IPS-NIHi11 (cell line): ENCODE measurements at places on chromosomes 3 and 15.

GRCh38 chr3:157607826-157608405 lies 104.7 kb upstream of the VEPH1 start:
- DNase-seq: no peak

DNA sequence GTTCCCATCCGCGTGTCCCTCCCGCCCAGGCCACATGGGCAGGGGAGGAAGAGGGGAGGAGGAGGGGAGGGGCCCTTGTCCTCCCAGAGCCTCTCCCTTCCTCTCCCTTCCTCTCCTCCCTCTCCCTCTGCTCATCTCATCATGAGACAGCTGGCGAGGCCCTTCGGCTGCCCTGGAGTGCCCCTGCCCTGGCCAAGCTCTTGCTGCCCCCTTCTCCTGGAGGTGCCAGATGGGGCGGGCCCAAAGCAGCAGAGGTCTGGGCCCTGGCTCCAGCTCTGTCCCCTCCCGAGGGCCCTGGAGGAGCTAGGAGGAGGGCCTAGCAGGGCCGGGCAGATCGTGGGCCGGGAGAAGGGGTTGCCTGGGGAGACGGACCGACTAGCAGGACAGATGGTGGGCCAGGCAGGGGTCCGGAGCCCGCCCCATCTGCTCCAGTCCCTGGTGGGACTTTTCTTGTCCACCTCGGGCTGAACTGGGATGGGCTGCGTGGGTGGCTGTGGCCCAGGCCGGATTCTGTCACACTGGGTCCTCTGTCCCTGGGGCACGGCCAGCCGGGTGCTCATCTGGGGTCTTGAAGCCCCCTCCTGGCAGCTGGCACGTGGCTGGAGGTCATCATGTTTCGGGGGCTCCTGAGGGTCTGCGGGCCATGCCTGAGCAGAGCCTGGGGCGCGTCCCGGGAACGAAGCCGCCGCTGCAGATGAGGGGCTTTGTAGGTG lies 183.4 kb downstream of the GOLGA6L6 start:
- DNase-seq: no peak

DNA sequence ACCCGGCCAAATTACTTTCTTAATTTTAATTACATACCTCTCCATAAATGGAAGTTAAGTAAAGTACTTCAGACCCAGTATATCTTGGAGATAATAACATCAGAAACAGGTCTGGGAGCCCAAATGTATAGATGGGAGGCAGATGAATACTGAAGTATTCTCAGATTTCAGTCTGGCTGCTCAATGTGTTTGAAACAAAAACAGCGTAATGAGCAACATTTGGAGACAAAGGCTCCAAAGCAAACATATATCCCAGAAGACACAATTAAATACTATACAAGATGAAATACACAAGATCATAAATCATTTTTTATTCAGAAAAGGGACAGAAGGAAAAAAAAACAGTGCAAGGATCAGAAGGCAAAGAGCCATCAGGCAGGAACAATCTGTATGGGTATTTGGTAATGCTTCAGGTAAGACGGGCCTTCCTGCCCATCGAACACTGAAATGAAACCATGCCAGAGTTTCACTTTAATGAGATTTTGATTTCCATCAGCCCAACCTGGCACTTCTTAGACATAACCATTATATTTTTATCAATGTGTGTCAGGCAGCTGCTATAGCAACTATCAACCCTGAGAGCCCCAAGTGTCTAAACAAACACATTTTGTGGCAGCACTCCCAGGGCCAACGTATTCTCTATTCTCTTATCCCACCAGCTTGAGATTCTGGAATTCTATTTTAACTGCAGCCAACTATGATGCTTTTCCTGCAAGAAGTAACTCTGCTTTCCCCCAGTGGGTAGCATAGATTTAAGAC lies 210.8 kb downstream of the STT3B start:
- DNase-seq: no peak

- no peak for DNase-seq
Measured at GRCh38 chr3:5116538-5116937, 5.6 kb upstream of the ARL8B start.

DNA sequence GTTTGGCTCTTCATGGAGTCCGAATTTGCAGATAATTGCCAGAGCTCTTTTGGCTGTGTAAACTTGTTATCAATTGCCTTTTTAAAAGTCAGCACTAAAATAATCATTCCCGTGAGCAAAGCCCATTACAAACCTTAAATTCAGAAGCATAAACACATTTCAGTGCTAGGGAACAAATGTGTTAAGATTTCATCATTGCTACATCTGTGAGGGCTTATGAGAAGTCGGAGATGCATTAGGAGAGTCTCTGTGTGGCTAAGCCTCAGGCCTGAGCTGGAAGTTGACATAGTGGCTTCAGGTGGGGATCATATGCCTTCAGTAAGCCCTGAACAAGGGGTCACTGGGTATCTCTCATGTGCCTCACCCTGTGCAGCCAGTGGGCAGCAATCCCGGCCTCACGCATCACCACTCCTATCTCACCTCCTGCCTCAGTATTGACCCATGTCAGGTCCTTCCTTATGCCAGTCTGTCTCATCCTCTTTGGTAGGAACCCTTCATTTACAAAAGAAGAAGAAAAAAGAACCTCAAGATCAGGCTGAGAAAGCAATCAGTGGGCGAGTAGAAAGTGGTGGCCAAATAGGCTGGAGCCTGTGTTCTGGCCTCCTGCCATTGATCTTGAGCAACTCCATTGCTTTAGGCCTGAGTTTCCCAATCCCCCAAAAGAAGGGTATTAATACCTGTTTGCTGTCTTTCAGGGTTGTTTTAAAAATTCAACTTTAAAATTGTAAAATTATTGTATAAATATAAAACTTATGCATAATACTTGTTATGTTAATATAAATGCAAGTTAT lies 233.5 kb downstream of the IL20RB start:
- no peak for DNase-seq

DNA sequence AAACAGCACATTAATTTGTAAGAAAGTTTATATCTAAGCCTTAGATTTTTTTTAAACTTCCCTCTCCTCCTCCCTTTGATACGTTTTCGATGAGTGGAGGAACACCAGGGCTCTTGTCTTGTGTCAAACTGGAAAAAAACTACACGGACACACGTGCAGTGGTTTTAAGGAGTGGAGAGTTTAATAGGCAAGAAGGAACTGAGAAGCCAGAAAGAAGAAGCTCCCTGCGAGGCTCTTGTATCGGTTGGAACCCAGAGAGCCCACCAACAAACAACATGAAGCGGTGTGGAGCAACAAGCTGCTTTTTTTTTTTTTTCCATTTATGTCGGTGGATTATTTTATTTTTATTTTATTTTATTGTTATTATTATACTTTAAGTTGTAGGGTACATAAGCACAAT lies 18.6 kb downstream of the NDUFB4 start:
- no peak for DNase-seq

GRCh38 chr3:70716832-70717231 lies 404.4 kb upstream of the MDFIC2 start:
- DNase-seq: no peak

DNA sequence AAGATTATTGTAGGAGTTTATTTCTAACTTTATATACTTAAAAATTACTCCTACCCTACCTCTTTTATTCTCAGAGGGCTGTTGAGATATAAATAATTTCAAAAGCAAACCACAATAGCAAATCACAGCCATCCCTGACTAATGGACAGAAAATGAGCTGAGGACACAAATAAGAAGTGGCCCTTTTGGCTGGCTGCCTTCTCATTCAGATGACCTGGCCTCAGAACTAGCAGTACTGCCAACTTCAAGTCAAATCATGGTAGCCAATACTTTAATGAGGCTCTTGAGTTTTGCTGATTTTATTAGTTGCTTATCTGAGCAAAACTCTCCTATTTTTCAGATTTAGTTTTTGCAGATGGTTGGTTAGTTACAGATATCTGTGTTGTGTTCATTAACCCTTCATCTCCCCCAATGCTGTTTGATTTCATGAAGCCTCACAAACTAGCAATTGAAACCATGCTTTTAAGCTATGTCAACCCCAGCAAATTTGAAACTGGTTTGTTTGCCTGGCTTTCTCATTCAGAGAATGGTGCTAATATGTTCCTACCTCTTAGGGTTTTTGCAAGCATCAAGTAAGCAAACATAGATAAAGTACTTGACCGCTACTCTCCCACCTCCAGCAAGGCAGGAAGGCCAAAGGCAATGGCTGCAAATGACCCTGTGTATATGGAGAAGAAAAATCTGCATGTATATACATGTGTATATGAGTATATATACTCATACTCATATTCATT lies 73.4 kb upstream of the HACD2 start:
- DNase-seq: no peak

DNA sequence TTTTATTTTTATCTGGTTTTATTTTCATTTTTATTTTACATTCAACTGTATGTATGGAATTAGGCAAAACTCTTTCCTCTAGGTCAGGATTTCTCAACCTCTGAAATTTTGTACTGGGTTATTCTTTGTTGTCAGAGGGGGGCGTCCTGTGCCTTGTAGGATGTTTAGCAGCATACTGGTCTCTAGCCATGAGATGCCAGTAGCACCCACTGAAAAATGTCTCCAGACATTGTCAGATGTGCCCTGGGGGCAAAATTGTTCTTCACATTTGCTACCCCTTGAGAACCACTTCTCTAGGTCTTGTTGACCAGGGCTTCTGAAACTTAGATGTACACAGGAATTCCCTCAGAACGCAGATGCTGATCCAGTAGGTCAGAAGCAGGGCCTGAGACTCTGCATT lies 5.4 kb downstream of the CHRNA5 start:
- peak; percentile 15 for DNase-seq

- no peak for DNase-seq
Measured at GRCh38 chr3:12142476-12142875, 16.2 kb downstream of the TIMP4 start.

DNA sequence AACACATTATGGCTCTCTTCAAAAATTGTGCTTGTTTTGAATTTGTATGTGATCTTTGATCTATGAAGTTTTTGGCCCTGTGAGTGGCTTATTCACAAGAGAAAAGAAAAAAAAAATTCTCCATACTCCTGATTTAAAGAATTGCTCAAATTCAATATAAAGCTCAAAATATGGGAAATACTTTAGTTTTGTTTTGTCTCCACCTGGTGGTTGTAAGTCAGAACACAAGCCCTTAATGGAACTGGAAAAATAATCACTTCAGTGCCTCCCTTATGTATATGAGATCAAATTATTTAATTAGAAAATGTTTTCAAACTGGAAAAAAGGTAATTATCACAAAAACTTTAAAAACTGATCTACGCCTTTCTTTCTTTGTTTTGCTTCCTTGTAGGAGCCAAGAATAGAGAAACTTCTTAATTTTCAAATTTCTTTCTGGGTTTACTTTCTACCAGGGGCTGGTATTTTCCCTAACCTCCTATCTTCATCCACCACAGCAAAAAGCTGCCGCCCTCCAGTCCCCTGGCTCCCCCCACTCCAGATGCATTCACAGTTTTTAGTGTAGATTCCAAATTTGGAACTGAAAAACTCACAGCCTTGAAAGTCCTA lies 50.6 kb downstream of the SERP1 start:
- peak; percentile 50 for DNase-seq

DNA sequence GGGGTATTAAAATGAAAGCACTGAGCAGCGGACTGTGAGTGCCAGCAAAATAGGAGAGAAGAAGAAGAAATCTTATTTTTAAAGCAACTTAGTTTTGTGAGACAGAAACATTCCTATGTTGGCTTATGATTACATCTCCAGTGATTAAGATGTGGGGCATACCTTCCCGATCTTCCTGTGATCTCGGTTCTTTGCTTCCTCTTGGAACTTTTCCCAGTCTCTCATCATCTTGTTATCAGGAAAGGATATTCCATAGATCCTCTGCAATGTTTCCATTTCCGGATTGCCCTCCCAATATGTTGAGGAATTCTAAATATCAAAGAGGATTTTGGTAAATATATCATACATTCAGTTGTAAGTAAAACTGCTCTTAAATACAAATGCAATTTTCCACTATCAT lies 22.2 kb downstream of the TARS3 start:
- DNase-seq: no peak

DNA sequence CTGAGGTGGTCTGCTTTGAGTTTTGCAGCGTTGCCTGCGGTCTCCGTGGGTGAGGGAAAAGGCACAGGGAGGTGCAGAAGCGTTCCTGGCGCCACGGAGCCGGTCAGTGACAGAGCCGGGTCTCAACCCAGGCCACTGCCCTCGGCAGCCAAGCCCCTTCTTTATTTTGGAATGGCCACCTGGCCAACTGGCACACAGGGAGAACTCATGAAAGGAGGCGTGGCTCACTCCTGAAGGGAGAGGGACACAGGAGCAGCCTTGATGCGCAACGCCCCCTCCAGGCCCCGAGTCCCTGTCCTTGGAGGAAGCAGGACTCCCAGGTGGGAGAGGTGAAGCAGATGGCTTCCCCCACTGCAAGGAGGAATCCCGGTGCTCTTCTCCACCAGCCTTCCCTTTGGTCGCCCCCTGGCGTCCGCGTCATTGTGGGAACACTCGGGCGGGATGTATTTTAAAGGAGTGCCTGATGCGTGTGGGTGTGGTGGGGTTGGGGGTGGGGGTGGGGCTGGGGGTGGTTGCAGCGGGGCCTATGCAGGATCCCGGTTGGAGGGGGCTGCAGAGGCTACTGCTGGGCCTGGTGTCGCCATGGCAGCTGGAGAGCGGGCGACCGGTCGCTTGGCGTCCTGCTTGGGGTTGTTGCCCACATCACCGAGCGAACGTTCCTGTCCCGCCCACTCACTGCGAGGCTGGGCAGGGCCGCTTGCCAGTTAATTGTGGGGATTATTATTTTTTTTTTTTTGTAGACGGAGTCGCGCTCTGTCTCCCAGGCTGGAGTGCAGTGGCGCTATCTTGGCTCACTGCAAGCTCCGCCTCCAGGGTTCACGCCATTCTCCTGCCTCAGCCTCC lies 32.6 kb downstream of the APBA2 start:
- peak; percentile 84 for DNase-seq

GRCh38 chr3:172915911-172916514 lies 165.5 kb downstream of the ECT2 start:
- peak; percentile 36 for DNase-seq

DNA sequence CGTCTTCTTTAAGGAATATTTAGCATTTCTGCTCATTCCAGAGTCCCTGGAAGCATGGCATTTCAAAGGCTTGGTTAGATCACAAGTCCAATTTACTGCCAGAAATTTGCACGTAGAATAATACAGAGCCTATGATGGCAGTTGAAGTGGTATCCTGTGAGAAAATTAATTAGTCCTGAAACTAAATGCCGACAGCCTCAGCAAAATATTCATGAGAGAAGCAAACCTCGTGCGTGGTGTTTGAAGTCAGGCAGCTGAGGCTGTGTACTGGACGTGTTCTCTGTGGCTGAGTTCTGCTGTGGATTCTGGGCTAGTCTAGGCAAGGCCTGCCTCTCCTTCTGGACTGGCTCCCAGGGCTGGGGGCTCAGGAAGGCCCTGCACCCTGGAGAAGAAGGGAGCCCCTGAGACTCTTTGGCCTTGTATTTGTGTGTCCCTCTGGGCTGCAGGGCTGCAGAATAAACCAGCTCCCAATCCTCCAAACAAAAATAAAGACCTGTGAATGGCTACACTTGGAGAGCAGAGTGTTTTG lies 106.6 kb downstream of the APBA2 start:
- DNase-seq: no peak

DNA sequence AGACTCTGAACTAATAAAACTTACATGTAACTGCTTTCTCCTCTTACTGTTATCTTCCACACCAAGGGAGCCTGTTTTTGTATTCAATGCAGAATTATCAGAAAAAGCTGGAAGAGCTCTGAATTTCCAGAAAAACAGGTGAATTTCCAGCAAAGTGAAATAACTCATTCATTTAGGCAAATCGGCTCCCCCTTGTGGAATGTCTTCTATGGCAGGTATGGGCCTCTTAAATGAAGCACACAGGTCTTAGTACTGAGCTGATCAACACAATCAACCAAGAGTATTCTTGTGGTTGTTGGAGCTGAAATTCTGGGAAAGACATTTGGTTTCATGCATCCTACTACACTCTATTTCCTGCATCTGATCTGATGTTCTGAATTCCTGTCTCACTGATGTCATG lies 31.0 kb upstream of the PTPRG start:
- DNase-seq: peak; percentile 39
